ENCODE measurements at places on chromosomes 2 and 18. TPM values are rescaled to one million over a fixed set of nuclear protein-coding genes. Genes with fewer than 3 reads are reported as not detected.

The HOXD13 gene
- not detected for total RNA-seq

The SERPINB8 gene
- 8.1 TPM for total RNA-seq

The CCDC121 gene
- total RNA-seq, result 1.2 TPM

The CNDP1 gene
- total RNA-seq, result not detected

The HYCC2 gene
- total RNA-seq, result 31.8 TPM

The NDC80 gene
- 72.8 TPM for total RNA-seq

The FAM110C gene
- 3.3 TPM for total RNA-seq

The POTEC gene
- not detected for total RNA-seq

The AGXT gene
- not detected for total RNA-seq

The CFC1 gene
- total RNA-seq, result not detected

The LYPD1 gene
- not detected for total RNA-seq

The TMEM37 gene
- not detected for total RNA-seq

The ANKMY1 gene
- total RNA-seq, result 33.7 TPM

The PDK1 gene
- 26.7 TPM for total RNA-seq

The ACADL gene
- total RNA-seq, result not detected

The STARD6 gene
- total RNA-seq, result not detected

The ASTL gene
- total RNA-seq, result not detected

The IL36G gene
- not detected for total RNA-seq

The RGPD4 gene
- not detected for total RNA-seq

The FOXD4L1 gene
- total RNA-seq, result 0.50 TPM

The CAMKMT gene
- total RNA-seq, result 12.5 TPM

The IGFBP5 gene
- not detected for total RNA-seq

The PDCL3 gene
- total RNA-seq, result 36.7 TPM

The CXCR1 gene
- 1.6 TPM for total RNA-seq

The CPS1 gene
- total RNA-seq, result 1.0 TPM

The FIGN gene
- not detected for total RNA-seq

The C1GALT1C1L gene
- total RNA-seq, result 0.14 TPM

The EPAS1 gene
- 21.1 TPM for total RNA-seq

The PAX3 gene
- total RNA-seq, result not detected

The CD28 gene
- total RNA-seq, result 117 TPM

The DSG4 gene
- total RNA-seq, result not detected

The ANKRD30BL gene
- total RNA-seq, result not detected

The IL1RL1 gene
- 2.4 TPM for total RNA-seq

The CABYR gene
- 0.73 TPM for total RNA-seq

The DSG3 gene
- total RNA-seq, result not detected

The TEX44 gene
- total RNA-seq, result not detected

The DYNC2LI1 gene
- total RNA-seq, result 7.4 TPM

The ROCK2 gene
- 22.1 TPM for total RNA-seq

The CCDC138 gene
- total RNA-seq, result 10.9 TPM

The TMEM198 gene
- 0.77 TPM for total RNA-seq

Data from T-helper 2 cell treated with Interferon-gamma antibody and Interleukin-4, amounts not matched to agents 100 ng/mL and 5 ng/mL, for 36 hours (primary cell).